ENCODE measurements at places on chromosomes 16 and 17. TPM values are rescaled to one million over a fixed set of nuclear protein-coding genes. Genes with fewer than 3 reads are reported as not detected.

The FOXN1 gene
- total RNA-seq = 0.06 TPM

The HOXB6 gene
- 5.1 TPM for total RNA-seq

The TP53TG3B gene
- 0.24 TPM for total RNA-seq

The CES3 gene
- 3.6 TPM for total RNA-seq

The CSH1 gene
- total RNA-seq = not detected

The ITPRIPL2 gene
- 17.6 TPM for total RNA-seq

The SHISA6 gene
- total RNA-seq = not detected

The UMOD gene
- not detected for total RNA-seq

The ACSM3 gene
- total RNA-seq = 4.3 TPM

The KRT33B gene
- total RNA-seq = not detected

The USP31 gene
- 14.0 TPM for total RNA-seq

The SEPTIN1 gene
- total RNA-seq = 1.9 TPM

The TMEM88 gene
- total RNA-seq = 0.33 TPM

The ATP2A1 gene
- 1.8 TPM for total RNA-seq

The NAGLU gene
- total RNA-seq = 42.8 TPM

The CYB5B gene
- total RNA-seq = 205 TPM

The PRPSAP1 gene
- 64.4 TPM for total RNA-seq

Data from A549 treated with Mapracorat at 1 μM for 4 hours (cell line).